ENCODE measurements at places on chromosomes 12 and 14. TPM values are rescaled to one million over a fixed set of nuclear protein-coding genes. Genes with fewer than 3 reads are reported as not detected.

Gene GNB3
- 3.2 TPM for total RNA-seq

Gene SLC6A13
- 17.8 TPM for total RNA-seq

Gene NTN4
- total RNA-seq = 16.4 TPM

Gene VWF
- total RNA-seq = 18.5 TPM

Gene RPL10L
- not detected for total RNA-seq

Gene CCDC177
- 5.3 TPM for total RNA-seq

Gene OAS2
- total RNA-seq = 3.2 TPM

Gene DNAI7
- 12.0 TPM for total RNA-seq

Gene CLEC2B
- total RNA-seq = 2.1 TPM

Gene ESPL1
- 2.5 TPM for total RNA-seq

Gene FZD10
- total RNA-seq = 2.5 TPM

Gene DIABLO
- 62.5 TPM for total RNA-seq

Gene GPR137C
- total RNA-seq = 43.4 TPM

Gene ADAM20
- 3.7 TPM for total RNA-seq

Gene CACNA1C
- total RNA-seq = 33.0 TPM

Gene PROX2
- not detected for total RNA-seq

Gene KRT77
- not detected for total RNA-seq

Gene DBX2
- 6.9 TPM for total RNA-seq

Gene ZNF385A
- total RNA-seq = 3.7 TPM

Gene RAD52
- total RNA-seq = 16.6 TPM

Gene PRH1
- total RNA-seq = 63.4 TPM
